ENCODE measurements at places on chromosomes 7 and 10. TPM values are rescaled to one million over a fixed set of nuclear protein-coding genes. Genes with fewer than 3 reads are reported as not detected.

VWDE gene
- 3.2 TPM for total RNA-seq

CRTAC1 gene
- 37.3 TPM for total RNA-seq

FZD1 gene
- 38.7 TPM for total RNA-seq

FAM25C gene
- not detected for total RNA-seq

SVIL gene
- 125 TPM for total RNA-seq

NXPH1 gene
- total RNA-seq = not detected

EMX2 gene
- not detected for total RNA-seq

DNA sequence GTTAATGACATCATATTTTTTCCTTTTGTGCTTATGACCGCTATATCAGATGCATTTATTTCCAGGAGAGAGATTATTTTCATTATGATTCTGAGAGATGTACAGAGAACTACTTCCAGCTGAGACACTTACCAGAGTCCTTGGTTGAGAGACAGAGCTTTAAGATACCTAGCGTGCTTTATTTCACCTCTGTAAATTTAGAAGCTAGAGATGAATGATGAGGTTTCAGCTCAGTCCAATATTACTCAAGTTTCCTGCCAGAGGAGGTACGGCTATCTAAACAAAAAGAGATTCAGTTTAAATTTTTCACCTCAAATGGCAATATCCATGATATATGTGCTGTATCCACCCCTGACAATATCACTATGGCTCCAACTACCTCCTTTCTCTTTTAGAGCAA, 182.6 kb upstream of the FAM3C start:
- H3K27ac ChIP-seq = no peak overlapping the region
- no peak for DNase-seq
- H3K4me3 ChIP-seq = no peak overlapping the region
- peaks cover 4% of the 10 kb centered on the region for H3K4me1 ChIP-seq

- H3K27ac ChIP-seq = no peak overlapping the region
- no peak for DNase-seq
- H3K36me3 ChIP-seq = peaks cover 37% of the 10 kb centered on the region
- peaks cover 17% of the 10 kb centered on the region for H3K4me1 ChIP-seq
- peak overlapping the region; percentile 31 for H3K4me3 ChIP-seq
- H3K27me3 ChIP-seq = peaks cover 8% of the 10 kb centered on the region
These were observed 27.6 kb downstream of the AMZ1 start for GRCh38 chr7:2715341-2716231.

- H3K27me3 ChIP-seq = no peaks in the 10 kb centered on the region
- no peak for DNase-seq
- no peaks in the 10 kb centered on the region for H3K36me3 ChIP-seq
- H3K4me1 ChIP-seq = peaks cover 9% of the 10 kb centered on the region
- no peak overlapping the region for H3K4me3 ChIP-seq
- H3K27ac ChIP-seq = no peak overlapping the region
These were observed 126.7 kb upstream of the STK17A start for GRCh38 chr7:43456200-43456599.

Measured in endothelial cell (in vitro differentiated cells).